Posterior cingulate gyrus (tissue), 11 donors: ENCODE measurements at places on chromosomes 2 and 18.

- DNase-seq: no peak
These were observed 1075.3 kb downstream of the LRP1B start for GRCh38 chr2:141055531-141055930.

DNA sequence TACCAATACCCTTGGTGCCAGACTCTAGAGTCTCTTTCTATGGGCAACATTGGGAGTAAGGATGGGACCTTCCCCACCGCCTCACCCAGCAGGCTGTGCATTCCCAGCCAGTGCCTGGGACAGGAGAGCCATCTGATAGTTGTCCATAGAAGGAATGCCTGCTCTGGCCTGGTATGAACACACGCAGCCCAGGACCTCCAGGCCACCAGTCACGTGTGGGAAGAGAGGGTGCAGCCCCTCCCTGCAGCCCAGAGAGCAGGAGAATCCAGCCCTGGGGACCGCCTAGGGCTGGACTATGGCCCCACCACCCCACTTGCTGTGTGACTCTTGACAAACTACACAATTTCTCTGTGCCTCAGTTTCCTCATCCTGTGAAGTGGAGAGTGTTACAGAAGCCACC is 52.5 kb upstream of the ID2 start:
- DNase-seq: no peak

DNA sequence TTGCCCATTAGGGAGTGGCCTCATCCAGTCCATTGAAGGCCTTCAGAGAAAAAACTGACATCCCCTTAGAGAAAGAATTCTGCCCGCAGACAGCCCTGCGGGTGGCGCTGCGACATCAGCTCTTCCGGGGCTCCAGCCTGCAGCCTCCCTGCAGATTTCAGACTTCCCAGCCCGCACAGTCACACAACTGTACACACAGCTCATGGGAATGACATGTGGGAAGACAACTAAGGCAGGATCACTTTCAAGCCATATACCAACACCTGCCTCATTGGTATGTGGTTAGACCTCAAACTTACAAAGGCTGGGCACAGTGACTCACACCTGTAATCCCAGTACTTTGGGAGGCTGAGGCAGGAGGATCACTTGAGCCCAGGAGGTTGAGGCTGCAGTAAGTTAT is 24.8 kb upstream of the TUBB6 start:
- DNase-seq: no peak

DNA sequence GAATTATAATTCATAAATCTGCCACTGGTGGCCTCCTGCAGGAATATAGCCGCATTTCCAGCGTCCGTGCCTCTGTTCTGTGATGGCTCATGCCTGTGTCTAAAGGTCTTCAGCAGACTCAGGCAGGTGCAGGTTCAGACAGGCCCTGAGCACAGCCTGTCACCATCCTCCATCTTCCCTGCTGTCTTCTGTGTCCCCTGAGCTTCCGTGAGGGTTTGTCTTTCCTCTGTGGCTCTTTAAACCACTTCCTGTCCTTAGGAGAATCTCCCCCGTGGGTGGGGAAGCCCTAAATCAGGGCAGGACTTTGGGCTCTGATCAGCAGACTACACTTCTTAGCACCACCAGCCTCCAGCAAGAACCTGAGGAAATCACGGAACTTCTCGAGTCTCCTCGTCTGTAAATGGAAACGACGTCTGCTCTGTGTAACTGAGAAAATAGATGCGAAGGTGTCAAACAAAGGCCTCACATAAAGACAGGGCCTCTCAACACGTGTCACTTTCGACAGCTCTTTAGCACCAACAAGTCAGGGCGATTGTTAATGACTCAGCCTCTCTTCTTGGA is 24.1 kb upstream of the NFATC1 start:
- no peak for DNase-seq

DNA sequence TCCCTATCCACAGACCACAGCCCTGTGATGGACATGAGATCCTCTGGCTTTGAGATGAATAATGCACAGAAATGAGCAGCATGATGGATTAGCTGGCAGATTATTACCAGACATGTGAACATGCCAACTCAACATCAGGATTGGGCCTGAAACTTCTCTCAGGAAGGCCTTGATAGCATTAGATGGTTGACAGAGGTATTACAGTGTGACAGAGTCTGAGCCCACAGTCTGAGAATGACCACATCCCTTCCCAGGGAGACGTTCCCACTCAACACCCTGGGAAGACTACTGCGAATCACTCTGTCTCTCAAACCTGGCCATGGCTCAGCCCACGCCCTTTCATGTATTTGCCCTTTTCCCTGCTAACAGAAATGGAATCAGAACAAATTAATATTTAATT is 66.9 kb downstream of the BCL11A start:
- no peak for DNase-seq

DNA sequence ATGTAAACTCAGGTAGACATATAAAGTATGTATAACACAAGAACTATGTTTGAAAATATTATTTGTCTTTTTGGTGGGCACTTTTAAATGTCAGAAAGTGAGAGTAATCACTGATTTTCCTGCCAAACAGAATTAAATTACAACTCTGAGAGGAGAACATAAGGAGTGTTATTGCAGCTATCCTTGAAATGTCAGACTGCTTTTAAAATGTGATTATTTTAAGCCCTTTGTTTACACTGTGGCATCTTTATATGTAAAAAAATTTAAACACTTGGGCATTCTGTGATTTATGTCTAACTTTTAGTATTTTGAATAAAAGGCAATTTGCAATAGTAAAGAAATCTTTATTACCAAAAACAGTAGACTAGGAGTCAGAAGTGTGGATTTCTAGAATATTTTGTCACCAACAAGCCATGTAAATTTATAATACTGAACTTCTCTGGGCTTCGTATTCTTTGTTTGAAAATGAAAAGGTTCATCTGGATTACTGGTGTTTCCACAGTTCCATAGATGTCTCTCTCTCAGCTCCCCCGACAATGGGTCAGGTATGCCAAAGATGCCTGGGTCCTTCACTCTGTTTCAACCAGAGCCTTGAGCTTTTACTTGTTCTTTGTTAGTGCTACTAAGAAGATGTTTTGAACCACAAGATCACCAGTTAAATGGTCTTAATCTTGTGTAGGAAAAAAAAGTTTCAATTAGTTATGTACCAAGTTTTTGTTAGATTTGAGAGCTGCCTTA is 38.8 kb downstream of the GULP1 start:
- no peak for DNase-seq

DNA sequence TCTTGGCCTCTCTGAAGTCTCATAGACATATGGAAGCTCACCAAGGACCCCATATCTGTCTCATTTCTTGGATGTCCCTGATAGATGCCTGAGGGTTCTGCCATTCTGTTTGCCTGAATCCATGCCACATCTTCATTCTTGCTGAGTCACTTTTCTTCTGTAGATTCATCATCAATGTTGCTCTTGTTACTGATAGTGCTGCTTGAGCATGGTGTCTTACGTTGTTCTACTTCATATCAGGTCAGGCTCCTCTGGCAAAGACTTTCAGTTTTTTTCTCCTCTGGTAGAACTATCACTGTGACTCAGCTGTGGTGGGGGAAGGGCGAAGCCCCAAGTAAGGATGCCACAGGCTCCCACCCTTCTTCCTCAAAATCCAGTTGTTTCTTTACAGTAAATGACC is 885.2 kb downstream of the DCDC2C start:
- no peak for DNase-seq

DNA sequence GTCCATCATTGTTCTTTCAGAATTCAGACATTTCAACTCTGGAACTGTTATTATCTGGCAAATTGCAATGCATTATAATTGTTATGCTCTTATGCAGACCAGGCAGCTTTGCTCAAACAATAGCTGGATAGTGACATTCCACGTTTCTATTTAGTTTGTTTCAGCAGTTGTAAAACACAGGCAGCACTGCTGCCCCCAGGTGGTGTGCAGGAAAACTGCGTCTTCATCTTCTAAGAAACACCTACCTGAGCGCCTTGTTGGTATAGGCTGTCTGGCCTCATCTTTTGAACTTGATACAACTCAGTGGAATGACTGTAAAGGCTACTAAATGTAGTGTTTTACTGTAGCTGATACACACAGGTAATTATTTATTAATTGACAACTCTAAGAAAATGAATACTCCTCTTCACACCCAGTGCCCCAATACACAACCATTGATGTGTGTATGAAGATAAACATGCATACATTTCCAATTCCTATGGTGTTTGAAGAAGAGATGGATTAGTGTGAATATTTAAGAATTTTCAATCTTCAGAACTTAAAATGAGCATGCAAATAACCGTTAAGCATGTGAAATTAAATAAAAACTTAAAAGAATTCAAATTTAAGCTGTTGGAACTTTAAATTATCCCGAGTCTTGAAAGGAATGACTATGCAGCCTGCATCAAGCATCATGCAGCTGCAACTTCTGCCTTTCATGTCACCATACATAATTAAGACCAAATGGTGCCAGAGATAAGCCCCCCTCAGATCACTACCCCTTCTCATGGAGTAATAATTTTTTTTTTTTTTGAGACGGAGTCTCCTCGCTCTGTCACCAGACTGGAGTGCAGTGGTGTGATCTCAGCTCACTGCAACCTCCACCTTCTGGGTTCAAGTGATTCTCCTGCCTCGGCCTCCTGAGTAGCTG is 85.6 kb downstream of the CD8B2 start:
- DNase-seq: no peak

DNA sequence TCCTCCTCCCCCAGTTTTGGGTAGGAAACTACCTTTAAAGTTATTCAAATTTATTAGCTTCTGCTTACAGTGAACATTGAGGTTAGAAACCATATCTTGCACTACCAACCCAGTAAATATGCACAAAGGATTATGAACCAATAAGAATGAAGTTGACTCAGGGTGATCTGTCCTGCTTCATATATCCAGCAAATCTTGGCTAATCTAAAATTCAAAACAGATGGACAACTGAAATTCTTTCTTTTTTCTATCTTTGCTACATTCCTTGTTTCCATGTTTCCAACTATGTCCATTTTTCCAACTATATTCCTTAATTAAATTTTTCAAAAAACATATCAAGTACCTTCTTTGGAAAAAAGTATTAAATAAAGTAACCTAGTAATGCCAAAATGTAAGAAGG is 149.3 kb downstream of the FAM124B start:
- DNase-seq: no peak

DNA sequence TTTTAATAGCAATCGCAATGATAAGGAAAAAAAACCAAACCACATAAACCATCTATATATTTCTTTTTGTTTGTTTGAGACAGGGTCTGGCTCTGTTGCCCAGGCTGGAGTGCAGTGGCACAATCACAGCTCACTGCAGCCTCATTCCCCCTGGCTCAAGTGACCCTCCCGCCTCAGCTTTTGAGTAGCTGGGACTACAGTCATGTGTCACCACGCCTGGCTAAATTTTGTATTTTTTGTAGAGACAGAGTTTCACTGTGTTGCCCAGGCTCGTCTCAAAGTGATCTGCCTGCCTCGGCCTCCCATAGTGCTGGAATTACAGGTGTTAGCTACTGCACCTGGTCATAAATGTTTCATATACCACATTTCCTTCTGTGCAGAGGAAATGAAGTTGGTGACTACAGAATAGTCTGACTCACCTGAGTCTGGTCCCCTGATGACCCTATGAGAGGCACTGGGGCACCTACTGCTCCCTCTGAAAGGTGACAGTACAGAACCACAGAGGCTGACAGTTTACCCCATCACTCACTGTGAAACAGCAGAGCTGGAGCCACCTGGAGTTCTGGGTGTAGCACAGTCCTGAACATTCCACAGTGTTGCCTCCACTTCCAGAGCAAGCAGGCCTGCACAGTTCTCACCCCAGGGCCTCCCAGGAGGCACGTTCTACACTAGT is 183.7 kb upstream of the PXDN start:
- no peak for DNase-seq

GRCh38 chr18:50619861-50620275 is 60.0 kb downstream of the MAPK4 start:
- no peak for DNase-seq

- DNase-seq: no peak
These were observed 447 bp downstream of the TRAF3IP1 start for GRCh38 chr2:238320648-238321281.

GRCh38 chr2:127421116-127421800 is 3.0 kb downstream of the PROC start:
- no peak for DNase-seq

DNA sequence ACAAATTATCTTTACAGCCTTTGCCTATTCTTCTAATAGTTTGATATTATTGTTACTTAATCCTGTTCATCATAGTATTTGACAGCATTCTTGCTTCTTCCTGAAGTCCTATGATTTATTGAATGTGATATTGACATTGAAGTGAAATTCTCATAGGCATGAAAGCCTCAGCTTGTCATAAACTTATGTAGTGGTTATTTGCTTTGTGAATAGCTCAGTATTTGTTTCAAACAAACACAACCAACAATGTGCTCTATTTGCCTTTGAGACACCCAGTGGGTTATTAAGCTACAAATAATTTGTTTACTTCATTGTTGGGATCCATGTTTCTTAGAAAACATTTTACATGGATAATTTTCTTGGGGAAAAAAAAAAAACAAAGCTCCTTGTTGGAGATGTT is 57.2 kb downstream of the TTC39C start:
- DNase-seq: no peak

- peak; percentile 90 for DNase-seq
These were observed 810 bp upstream of the RBFA start for GRCh38 chr18:80033181-80034067.

DNA sequence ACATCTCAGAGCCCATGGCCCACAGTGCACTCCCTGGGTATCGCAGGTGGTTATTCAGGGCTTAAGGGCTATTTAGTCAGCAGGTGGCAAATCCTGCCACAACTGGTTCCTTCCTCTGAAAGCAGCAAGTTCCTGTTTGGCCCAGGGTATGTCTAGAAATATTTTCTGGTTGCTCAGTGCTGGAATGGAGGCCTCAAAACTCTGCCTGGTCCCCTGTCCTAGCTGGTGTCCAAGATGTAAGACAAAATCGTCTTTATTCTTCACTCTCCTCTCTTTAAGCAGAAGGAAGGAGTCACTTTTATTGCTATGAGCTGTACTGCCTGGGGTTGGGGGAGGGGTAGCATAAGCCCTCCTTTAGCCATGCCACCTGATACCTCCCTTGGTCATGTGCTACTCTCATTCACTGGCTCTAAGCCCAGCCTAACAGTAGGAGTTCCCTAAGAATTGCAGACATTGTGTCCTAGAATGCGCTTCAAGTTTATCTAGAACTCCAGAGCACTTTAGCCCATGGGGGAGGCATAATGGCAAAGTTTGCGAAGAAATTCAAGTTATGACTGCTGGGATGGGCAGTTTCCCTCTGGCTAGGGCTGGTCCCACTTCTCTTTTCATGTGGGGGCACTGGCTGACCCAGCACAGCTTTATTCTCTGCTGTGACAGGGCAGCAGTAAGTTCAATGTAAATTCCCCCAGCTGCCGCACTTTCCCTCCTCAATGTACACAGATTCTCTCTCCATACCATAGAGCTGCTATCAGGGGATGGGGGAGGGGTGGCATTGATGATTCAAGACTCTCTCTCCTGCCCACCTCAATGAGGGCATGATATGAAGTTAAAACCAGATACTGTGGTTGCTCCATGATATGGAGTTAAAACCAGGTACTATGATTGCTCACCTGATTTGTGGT is 27.1 kb upstream of the CWC22 start:
- no peak for DNase-seq
